ENCODE measurements at places on chromosomes 16 and 17.

GRCh38 chr17:69213059-69213813 is 15.4 kb downstream of the ABCA10 start:
- DNase-seq = no peak

- DNase-seq = no peak
These were observed 502 bp downstream of the SMPD3 start for GRCh38 chr16:68447653-68448359.

DNA sequence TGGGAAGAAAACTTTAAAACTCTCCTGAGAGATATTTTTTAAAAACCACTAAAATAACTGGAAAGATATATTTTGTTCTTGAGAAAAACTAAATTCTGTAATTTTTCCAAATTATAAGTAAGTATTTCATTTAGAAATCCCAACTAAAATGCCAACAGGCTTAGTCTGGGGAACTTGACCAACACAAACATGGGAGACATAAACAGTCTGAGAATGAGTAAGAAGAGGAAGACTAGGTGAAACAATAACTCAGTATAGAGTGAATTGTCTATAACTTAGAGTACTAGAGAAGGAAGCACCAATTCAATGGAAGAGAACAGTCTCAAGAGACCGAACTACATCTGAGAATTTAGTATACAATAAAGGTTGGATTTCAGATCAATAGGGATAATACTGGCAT is 2.9 kb downstream of the CMTM1 start:
- no peak for DNase-seq

DNA sequence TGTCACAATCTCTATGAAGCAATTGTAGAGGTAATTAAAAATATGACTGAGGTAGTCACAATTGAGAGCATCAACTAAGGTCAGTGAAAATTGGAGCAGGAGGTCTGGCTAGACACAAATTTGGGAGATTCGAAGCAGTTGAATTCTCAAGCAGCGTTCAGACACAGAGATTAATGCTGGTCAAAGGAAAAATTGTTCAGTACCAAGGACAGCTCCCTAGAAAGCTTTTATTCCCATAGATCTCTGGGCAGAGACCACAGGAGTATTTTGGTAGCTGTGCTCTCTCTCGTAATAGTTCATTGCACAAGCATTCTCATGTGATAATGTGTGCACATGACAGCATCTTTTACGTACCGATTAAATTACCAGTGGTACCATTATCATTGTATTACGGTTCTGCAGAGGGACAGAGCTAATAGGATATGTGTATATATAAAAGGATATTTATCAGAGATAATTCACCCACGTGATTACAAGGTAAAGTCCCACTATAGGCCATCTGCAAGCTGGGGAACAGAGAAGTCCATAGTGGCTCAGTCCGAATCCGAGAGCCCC is 387.5 kb upstream of the HSBP1 start:
- DNase-seq = no peak

- DNase-seq = no peak
These were observed 9.2 kb upstream of the BAIAP2 start for GRCh38 chr17:81025741-81026129.

DNA sequence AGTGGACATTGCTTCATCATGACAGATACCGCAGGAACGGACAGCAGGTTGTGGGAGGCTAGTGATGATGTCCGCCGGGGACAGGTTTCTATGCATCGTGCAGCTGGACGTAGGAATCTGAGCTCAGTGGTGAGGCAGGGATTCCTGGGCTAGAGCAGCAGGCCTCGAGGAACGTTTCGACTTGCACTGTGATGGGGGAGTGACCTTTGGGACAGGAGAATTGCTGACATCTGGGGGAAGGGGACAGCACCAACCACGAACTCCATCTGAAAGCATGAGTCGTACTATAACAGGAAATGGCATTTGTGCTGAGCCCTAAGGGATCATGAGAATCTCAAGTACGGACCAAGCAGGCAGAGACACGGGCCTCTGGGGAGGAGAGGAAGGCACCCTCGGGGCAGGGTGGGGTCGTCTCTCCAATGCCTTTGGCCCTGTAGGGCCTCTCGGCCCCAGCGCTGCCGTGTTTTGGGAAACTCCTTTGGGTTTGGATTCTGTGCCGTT is 65.8 kb upstream of the ENDOV start:
- no peak for DNase-seq

GRCh38 chr17:29196769-29197515 is 16.7 kb upstream of the MYO18A start:
- DNase-seq = no peak

All from activated naive CD8-positive, alpha-beta T cell treated with anti-CD3 and anti-CD28 coated beads, Interleukin-2, amount 10 ng/mL, durations not matched to agents 7 days and 5 days (primary cell).